GDM1 (cell line): ENCODE measurements at places on chromosomes 6 and 20.

GRCh38 chr20:21100578-21101452 lies 5.3 kb downstream of the LINC00237 start:
- DNase-seq, result no peak

DNA sequence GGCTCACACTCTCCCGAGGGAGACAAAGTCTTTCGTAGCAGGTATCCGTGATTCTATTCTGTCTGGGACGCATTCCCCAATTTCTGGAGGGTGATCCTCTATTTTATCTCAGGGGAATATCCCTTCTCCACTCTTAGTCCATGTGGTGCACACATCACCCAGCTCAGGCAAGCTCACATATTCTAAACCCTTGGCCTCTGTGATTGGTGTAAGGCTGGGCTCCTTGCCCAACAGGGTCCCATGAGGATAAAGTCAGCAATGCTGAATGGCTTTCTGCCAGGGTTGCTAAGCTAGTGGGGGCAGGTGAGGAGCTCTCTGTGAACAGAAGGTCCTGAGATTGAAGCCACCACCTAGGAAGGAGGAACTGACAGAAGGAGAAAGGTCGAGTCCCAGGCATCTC lies 137.2 kb downstream of the CDH26 start:
- DNase-seq, result no peak

GRCh38 chr20:16626849-16627248 lies 53.6 kb upstream of the KIF16B start:
- DNase-seq, result no peak

- no peak for DNase-seq
Measured at GRCh38 chr6:88665131-88665530, 298.3 kb downstream of the RNGTT start.

- no peak for DNase-seq
Measured at GRCh38 chr6:52209770-52210169, 23.6 kb downstream of the IL17A start.

- no peak for DNase-seq
Measured at GRCh38 chr6:11217360-11218101, 14.9 kb downstream of the NEDD9 start.

DNA sequence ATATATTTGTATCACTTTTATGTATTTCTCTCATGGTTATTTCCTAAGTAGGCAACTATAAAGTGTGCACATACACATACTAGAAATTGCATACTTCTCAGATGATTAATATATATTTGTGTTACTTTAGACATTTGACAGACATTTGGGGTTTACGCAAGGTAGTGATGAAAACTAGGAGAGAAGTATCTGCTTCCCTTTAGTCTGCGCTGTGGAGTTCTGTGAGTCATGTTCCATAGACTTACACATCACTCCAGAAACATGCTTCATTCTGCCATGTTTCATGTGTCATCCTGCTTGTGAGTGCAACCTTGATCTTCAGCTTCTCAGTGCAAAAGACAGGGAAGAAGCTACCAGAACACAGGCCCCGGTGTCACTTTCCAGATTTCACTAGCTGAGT lies 200.7 kb upstream of the BMP2 start:
- DNase-seq, result no peak

DNA sequence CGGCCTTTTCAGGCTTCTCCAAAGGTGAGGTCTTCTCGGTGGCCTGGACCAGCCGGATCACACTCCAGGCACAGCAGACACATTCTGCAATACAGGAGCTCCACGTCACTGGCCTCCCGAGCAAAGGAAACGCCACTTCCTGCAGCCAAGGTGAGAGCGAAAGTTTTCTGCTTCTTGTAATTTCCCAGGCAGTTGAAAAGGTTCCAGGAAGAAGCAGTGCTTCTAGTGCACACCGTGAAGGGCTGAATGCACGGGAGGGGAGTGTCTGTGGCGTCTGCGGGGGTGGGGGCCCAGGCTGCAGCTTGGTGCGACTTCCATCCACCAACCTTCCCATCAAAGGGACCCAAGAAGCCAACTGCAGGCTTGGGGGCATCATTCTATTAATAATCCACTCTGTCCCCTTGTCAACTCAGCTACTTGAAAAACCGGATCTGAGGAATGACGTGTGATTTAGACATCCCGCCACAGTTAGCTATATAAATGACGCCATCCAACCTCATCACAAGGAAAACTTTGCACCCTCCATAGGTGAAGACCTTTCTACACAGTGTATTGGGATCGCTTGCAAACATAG lies 61.1 kb downstream of the NFATC2 start:
- no peak for DNase-seq

- DNase-seq, result no peak
Measured at GRCh38 chr6:10723567-10723881, 654 bp downstream of the TMEM14C start.

GRCh38 chr20:52524861-52525260 lies 333.3 kb upstream of the ZFP64 start:
- no peak for DNase-seq

DNA sequence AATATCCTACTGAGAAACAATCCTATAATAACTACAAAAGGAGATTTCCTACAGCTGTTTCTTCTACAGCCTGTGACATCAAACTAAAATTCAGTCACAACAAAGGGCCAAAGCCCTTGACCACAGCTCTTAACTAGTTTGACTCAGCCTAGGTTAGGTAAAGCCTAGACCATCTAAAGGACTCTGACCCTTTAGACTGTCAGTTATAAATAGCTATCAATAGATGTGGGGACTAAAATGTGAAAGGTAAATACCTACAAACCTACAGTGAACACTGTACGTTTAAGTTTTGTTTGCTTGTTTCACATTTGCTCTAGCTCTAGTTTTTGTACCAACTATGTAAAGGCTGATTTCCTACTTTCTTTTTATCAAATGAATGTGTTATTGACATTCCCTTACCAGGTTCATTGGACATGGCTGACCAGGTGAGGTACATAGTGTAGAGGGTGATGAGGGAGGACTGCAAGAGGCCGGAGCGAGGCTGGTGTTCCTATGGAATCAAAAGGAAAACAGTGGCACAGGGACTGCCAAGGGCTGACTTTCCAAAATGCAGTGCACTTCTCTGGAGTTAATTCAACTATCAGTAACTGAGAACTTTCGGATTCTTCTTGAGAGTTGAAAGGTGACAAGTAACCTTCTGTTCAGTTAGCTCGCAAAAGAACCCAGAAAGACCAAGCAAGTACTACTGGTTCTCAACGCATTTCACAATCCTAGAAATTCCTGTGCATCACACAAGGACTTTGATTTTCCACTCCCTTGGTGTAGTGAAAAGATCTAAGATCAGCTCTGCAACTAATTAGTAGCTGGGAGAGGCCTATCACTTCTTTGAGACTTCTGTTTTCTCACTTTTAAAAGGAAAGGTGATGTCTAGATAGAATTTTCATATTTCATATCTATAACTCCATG lies 17.2 kb downstream of the SERINC3 start:
- DNase-seq, result no peak

DNA sequence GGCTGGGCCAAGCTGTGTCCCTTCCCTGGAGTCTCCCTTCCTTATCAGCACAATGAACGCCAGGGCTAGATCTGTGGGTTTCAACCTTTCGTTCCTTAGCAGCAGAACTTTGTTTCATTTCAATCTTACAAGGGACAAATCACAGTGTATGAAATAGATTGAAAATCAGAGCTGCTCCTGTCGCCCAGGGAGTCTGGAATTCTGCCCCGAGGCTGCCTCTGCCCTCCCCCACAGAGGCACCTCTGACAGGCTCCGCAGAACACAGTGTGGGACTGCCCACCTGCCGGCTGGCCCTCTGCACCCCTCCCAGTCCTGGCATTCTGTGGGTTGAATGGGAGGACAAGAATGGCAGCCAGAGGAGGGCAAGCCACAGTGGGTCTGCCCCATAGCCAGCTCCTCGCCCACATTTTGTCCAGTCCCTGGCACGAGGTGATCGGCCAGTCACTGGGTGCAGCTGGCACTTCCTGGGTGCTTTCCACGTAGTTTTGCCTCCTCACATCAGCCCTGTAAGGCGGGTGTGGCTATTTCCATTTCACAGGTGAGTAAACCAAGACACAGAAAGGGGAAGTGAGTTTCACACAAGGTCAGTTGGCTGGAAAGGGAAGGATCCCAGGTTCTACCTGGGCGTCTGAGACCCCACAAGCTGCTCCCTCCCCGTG lies 26.1 kb downstream of the MANBAL start:
- DNase-seq, result no peak

DNA sequence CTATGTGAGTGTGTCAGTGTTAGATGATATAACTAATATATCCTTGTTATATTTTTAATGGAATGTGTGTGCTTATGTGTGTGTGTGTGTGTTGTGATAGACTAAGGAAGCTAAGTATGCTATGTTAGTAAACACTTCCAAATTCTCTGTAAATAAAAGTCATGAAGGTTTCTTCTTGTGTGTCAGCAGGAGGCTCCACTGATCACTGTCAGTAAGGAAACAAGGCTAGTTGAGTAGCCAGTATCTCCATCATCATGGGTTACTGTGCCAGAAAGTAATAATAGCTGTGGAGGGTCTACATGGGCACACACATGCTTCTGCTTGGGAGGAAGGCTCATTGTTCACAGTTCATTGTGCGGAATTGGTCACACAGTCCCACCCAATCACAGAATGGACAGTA lies 302.8 kb upstream of the RNF217 start:
- no peak for DNase-seq

DNA sequence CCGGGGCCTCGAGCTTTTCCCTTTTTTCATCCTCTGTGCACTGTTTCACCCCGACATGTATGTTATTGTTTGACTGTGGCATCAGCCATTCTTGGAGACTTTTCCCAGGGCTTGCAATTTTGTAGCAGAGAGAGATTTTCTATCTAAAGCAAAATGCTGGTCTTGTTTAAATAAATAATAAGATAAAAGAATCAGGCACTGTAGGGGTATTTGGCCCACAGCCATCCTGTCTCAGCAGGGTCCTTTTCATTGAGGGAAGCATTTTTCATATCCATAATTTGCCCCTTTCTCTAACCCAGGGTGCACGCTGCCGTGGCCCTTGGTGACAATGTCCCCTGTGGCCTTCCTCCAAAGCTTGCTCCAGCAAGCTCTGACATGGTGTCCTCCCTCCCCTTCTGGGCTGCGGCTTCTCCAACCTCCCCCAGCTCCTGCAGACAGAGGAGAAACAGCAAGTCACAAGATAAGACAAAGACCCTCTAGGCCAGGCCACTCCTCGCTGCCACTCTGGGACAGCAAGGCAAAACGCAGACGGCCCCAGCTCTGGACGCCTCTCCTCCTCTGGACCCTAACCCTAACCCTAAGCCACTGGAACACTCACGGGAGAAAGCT lies 117.6 kb downstream of the MYLK4 start:
- DNase-seq, result no peak

DNA sequence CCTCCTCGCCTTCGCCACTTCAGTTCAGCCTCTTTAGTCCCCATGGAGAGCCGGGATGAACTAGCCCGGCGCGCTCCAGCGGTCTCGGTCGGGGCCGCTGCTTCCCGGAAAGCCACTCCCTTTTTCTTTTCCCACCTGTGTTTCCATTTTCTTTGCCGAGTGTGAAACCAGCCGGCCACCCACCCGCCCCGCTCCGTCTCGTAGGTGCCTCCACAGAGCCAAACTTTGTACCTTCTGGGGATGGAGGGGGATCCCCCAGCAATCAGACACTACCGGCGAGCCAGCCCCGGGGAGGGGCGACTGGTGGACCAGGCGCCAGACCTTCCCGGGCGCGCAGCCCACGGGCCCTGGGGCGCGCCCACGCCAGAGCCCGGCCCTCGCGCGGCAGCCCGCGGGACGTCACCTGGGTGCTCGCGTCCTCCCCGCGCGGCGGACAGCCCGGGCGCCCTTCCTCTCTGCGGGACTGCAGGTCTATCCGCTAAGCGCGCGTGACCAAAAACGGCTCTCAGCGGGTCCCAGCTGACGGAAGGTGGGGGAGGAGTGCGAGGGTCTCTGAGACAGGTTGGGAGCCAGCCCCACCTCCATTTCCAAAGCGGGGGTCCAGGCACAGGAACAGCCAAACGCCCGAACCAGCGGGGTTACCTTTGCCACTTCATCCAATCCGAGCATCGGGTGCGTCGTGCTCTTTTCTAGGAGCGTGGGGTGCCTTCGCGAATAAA lies at the start of gene MCHR2:
Gene MCHR2, minus strand, starts transcription at position 691 of the 719 bp plus-strand sequence. CDS start 38,076 bp downstream, outside the sequence.
- DNase-seq, result no peak

- no peak for DNase-seq
Measured at GRCh38 chr20:16732506-16733152, 2.8 kb downstream of the SNRPB2 start.

DNA sequence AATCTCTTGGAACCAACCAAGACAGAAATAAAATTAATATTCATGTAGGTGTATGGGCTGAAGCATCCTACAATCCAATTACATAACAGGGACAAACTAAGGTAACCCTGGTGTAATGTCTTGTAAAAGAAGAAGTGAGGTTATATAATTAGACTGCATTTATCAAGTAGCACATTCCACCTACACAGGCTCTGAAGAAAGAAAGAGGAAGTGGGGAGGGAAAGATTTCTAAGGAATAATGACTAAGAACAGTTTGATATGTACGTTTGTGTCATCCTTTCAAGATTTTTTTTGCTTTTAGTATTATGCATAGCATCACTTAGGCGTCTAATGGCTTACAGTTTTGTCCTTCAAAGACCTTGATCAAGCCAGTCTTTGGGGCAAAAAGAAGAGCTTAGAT lies 139.7 kb downstream of the PLCB1 start:
- no peak for DNase-seq

- DNase-seq, result no peak
Measured at GRCh38 chr6:159168536-159169192, 536 bp upstream of the FNDC1 start.

- no peak for DNase-seq
Measured at GRCh38 chr6:36118550-36119107, 11.7 kb upstream of the MAPK13 start.

DNA sequence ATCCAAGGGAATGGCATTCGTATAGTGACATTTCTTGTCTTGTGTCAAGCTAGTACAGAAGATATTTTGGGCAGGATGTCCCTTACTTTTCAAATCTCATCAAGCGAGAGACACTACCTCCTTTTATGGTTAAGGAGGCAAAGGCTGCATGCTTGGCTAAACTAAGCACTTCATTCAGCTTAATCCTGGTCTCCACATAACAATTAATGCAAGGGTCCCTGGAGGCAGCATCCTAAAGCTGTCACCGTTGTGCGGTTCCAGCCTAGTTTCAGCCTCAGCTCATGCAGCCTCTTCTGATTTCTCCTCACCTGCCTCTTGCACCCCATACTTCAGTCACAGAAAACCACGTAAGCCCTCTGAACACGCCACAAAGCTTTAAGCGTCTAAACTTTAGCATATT lies 67.1 kb upstream of the SLC22A23 start:
- DNase-seq, result no peak

DNA sequence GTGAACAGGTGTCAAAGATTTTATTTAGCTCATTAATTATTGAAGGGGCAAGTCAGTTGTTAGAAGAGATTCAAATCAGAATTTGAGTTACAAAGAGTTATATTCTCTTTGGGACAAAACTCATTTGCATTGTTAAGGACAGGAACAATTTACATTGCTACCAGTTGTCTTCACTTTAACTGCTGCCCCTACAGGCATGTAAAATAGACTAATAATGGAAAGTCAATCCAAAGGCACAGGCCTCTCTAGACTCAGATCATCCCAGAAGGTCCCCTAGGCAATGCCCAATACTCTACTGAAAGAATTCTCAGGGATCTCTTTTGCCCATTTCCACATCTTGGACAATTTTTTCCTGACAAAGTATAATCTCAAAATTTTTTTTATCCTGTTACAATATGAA lies 95.7 kb downstream of the SCP2D1 start:
- DNase-seq, result no peak

- DNase-seq, result no peak
Measured at GRCh38 chr6:75024828-75025227, 181.0 kb downstream of the COL12A1 start.

- DNase-seq, result no peak
Measured at GRCh38 chr6:30418448-30418847, 70.9 kb upstream of the HLA-E start.

- DNase-seq, result no peak
Measured at GRCh38 chr6:1479095-1479494, 89.7 kb downstream of the FOXF2 start.

- no peak for DNase-seq
Measured at GRCh38 chr20:14632906-14633305, 295.5 kb upstream of the FLRT3 start.
